ENCODE measurements at places on chromosomes 7 and 10.

DNA sequence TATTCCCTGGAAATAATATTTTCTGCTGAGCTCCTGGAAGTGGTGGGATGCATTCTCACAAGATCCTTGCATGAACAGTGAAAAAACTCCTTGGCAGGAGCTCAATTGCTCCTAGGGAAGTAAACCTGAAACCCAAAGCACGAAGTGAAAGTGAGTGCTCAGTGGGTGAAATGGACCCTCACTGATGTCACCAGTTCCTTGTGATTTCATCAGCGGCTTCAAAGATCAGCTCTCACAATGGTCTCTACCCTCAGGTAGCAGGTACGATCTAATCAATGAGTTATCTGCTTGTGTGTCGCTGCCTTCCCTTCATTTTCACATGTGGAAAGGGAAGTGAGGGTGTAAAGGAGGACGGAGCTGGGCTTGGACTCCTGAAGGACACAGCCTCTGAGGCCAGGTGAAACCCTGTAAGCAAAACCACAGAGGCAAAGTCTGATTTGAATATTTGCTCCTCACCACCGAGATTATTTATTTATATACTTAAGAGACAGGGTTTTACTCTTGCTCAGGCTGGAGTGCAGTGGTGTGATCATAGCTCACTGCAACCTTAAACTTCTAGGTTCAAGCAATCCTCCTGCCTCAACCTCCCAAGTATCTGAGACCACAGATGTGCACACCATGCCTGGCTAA is 255.4 kb upstream of the LYZL1 start:
- DNase-seq: no peak

- no peak for DNase-seq
Observed at GRCh38 chr7:730501-731439, 3.7 kb upstream of the PRKAR1B start.

- no peak for DNase-seq
Observed at GRCh38 chr7:31811650-31812461, 124.8 kb downstream of the PPP1R17 start.

- DNase-seq: no peak
Observed at GRCh38 chr10:64444564-64444963, 923.4 kb downstream of the REEP3 start.

DNA sequence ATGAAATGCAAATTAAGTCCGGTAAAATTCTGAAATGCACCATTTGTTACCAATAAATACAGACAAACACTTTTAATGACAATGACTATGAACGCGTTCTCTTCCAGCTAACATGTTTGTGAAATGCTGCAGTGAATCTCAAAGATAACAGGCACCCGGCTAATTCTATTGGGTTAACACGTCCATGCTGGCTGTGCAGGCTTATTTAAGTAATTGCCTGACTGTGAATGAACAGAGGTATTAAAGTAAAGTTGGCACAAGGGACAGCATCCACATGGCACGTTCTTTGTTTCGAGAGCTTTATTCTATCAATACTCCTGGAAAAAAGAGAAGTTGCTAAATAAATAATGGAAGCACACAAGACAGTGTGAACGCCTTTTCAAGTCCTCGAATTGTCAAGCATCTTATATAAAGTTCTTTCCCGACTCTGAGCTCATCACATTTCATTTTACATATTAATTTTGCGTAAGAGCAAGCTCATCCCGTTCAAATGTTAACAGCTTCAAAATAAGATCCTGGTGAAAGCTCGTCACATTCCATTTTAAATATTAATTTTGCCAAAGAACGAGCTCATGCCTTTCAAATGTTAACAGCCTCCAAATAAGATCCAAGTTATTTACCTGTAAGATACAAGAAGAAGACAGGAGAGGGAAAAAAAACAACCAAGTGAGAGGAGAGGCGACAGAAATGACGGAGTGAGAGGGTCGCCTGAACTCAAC is 111.3 kb upstream of the RHEB start:
- no peak for DNase-seq

DNA sequence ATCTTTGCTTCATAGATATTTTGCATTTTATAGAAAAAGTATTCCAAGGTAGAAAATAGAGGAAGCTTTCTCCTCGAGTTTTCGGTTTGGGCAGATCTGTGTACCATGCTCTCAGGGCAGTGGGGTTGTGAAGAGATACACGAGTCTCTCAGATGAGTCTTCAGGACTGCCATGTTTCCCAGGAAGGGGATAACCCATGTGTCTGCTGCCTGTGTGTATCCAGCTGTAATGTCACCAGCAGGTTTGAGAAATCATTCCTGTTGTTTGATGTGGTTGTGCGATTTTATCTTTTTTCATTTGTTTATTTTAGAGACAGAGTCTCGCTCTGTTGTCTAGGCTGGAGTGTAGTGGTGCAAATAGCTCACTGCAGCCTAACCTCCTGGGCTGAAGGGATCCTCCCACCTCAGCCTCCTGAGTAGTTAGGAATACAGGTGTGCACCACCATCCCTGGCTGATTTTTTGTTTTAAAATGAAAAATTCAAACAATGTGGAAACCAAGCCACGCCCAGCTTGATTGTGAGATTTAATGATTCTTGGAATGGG is 48.9 kb downstream of the SNX10 start:
- DNase-seq: no peak

DNA sequence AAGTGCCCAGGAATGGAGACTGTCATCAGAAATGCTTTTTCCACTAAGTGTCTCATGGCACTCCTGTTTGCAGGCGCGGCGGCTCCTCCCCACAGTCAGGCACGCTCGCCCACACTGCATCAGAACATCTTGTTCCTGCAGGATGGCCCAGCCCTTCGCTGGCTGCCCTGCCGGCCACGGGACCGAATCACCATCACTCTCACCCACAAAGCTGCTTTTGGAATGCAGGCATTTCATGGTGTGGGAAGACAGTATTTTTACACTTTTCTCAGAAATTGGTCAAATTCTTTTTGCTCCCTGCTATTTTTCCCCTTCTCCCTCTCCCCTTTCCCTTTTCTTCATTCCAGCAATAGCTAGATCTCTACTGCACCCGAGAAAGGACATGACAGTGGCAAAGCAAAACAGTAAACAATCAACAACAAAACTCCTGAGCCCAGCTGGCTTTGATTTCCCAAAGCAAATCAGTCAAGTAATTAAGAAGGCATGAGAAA is 176.1 kb upstream of the TNS3 start:
- DNase-seq: no peak

- DNase-seq: no peak
Observed at GRCh38 chr7:124692425-124692824, 73.2 kb downstream of the GPR37 start.

DNA sequence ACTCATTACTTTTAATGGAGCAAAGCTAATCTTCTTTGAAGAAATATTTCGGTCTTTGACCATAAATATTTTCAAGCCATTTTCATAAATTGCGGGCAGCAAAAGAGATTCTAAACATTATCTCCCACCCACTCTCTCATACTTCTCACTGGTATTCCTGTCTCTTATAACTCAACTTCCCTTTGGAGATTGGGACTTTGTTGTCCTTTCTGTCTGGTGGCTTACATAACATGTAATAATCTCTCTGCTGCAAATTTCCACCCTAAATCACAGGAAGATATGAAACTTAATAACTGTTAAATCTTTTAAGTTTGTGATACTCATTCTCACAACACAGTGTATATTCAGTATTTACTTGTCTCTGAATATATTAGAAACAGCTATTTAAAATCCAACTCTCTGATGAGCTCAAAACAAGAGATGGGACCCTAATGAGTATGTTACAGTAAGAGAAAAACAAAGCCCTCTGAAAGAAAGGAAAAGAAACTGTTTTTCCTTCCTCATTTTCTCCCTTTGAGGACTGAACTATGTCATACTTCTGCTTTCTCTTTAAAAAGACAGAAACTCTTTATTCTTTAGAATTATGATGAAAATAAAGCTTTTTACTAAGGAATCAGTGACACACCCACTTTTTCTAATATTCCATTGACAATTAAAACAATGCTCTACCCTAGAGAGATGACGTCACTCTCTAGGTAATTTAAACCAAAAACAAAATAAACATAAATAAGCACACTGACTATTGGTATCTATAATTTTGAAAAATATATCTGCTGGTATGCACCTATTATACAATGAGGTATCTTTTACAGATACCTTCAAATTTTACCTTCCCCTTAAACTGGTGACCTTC is 14.7 kb downstream of the CALCR start:
- no peak for DNase-seq

DNA sequence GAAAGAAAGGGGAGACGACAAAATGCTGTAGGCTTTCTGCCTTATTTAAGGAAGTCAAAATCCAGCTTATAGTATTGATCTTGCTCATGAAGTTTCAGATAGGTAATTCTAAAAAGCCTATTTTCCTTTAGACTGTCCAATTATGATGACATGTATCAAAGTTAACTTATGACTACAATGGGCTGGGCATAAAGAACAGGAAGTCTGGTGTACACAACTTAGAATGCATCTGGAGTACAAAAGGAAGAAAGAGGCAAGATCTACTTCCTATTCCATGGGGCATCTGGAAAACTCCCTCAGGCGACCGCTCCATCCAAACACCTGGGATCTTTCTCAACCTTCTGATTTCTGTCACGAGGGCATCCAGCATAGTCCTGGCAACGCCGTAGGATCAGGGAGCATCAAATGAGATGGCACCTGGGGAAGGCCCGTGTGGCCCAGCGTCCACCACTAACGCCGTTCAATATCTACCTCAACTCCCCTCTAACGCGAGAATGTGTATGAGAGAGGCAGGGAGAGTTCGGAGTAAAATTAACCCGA is 512 bp downstream of the FAM24B start:
- DNase-seq: no peak

- no peak for DNase-seq
Observed at GRCh38 chr7:29071203-29071874, 75.0 kb downstream of the CPVL start.

DNA sequence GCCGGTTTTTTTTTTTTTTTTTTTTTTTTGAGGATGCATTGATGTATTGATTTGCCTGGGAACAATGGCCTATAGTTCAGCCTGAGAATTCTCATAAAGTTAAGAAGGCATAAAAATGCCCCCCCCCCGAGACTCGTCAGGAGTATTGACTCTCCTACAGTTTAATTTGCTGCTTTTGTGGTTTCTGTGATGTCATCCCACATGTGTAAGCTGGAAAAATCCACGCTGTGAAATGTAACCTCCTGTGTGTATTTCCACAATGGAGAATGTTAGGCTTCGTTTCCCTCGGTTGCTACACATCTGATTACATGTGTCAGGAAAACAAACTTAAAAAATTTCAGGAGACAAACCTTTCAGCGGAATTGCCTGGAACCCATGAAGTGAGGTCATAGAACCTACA is 117.9 kb downstream of the FANK1 start:
- no peak for DNase-seq

DNA sequence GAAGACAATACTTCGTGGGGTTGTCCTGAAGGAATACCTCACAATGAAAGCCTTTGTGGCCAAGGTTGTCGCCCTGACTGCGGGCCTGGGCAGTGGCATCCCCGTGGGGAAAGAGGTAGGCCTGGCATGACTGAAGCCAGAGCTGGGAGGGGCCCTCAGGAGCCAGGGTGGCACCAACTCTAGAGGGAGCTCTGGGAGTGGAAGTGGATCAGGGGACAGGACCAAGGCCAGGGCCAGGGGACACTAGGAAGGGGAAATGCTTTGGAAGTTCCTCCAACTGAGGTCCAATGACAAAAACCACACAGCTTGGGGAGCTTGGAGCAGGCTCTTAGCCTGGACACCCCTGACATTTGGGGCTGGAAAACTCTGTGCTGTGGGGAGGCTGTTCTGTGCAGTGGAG is 5.8 kb downstream of the CLCN1 start:
- DNase-seq: no peak

GRCh38 chr10:61503051-61503450 is 49.9 kb upstream of the TMEM26 start:
- DNase-seq: no peak

DNA sequence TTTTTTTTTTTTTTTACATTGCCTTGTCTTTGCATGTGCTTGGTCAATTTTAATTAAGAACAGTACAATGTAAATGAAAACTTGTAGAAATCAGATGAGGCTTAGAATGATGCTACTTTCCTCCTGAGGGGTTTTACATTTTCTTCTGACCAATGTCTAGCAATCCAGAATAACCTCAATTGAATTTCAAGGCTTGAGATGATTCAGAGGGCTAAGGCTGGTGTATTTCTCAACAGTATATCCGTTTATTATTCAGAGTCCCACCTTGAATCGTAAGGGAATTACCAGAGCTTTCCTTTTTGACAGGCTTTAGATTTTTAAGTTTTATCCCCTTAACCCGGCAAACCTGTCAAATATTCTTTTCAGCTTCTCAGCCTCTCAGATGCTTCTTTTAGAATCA is 231.2 kb upstream of the STK17A start:
- no peak for DNase-seq

GRCh38 chr7:29642494-29643155 is 79.0 kb downstream of the PRR15 start:
- DNase-seq: no peak

DNA sequence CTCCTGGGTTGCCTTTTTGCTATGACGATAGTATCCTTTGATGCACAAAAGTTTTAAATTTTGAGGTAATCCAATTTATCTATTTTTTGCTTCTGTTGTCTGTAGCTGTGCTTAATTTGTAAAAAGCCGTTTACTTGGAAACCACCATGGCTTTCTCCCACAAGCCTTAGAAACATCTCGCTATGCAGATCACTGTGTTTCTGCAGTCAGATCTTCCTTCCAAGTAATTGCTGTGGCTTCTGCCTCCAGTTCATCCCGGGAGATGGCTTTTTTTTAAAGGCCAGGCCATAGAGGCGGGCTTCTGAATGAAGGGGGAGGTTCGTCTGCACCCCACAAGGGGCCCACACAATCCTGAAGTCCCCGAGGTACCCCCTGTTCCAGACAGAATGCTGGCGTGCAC is 48.3 kb upstream of the OCM2 start:
- DNase-seq: no peak

- no peak for DNase-seq
Observed at GRCh38 chr7:90180011-90180585, 25.8 kb downstream of the STEAP1 start.

GRCh38 chr7:130942211-130942964 is 208.4 kb upstream of the KLF14 start:
- DNase-seq: no peak

- DNase-seq: no peak
Observed at GRCh38 chr10:95535526-95535925, 25.6 kb downstream of the SORBS1 start.

DNA sequence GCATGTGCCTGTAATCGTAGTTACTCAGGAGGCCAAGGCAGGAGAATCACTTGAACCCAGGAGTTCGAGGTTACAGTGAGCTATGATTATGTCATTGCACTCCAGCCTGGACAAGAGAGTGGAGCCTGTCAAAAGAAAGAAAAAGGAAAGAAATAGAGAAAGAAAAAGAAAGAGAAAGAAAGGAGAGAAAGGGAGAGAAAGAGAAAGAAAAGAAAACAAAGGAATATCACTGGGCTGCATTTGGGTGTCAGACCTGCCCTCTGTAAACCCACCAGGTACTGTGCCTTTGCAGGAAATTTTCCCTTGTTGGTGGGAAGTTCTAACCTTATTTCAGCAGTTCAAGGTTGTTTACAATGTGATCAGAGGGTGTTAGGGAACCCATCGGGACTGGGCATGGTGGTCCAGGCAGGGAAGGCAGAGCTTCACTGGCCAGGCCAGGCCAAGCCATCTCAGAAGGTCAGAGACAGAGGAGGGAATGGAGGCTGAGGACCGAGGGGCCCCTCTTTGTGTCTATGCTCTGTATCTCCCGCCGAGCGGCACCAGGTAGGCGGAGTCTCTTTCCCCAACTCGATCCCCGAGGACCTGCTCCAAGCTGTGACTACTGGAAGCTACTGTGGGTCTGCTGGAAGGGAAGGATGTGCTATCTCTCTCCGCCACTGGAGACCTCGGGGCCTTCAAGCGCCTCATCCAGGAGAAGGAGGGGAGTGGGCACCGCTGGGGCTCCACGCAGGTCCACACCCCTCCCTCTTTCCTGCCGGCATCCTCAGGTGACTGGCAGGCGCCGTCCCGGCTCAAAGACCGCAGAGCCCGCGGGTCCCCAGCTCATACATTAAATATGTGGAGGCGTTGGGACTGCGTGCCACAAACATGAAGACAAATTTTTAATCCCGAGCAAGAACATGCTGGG is 15.2 kb upstream of the KAZALD1 start:
- DNase-seq: no peak

All from T-helper 2 cell treated with Interferon-gamma antibody and Interleukin-4, amounts not matched to agents 5 μg/mL and 100 μg/mL, for 36 hours (primary cell).